ENCODE measurements at places on chromosomes 12 and 14.

DNA sequence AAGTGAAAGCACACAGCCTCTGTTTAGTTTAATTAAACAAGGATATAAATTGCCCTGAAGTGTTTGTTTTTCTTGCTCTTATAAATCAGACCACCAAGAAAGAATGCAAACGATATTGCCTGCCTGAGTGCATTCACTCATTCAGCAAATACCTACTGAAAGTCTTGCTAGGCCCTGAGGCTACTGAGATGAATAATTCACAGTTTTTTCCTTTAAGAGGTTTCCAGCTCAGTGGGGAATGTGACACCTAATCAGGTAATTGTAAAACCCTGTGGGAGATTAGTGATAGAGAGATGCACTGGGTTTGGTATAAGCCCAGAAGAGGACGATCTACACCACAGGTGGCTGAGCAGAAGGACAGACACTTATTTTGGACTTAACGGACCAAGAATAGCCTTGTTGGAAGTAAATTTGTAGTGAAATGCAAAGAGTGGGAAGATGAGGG lies 151.4 kb downstream of the SLC35F4 start:
- DNase-seq: no peak

DNA sequence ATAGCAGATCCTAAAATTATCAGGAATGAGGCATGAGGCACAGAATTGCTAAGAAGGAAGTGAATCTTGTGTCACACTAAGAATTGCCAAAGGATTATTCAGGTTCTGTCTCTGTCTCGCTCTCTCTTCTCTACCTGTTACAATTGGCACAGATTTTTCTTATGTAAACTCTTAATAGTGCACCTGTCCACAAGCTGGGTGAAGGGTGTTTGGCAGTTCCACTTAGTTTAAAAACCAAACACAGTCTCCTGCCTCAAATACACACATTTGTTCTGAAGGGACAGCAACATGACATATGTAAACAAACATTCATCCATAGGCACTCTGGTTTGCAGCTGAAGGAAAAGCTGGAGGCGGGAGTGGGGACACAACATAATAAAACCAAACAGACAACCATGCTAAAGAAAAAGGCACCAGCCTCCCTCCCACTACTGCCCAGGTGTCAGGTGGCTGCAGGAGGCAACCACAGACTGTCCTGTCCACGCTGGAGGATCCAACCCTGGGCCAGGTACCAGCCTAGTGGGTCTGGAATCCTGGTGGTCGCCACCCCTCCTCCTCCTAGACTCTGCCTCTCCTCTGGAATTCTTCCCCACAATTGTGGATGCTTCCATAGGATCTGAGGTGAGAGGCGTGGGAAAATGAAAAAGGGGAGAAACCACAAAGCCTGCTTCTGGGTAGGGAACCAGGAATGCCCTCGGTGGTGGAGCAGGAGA lies 81.2 kb downstream of the TMEM260 start:
- no peak for DNase-seq

GRCh38 chr14:54909817-54910558 lies 7.4 kb upstream of the GCH1 start:
- DNase-seq: no peak

GRCh38 chr12:53798575-53798974 lies 46.8 kb upstream of the CISTR start:
- no peak for DNase-seq

DNA sequence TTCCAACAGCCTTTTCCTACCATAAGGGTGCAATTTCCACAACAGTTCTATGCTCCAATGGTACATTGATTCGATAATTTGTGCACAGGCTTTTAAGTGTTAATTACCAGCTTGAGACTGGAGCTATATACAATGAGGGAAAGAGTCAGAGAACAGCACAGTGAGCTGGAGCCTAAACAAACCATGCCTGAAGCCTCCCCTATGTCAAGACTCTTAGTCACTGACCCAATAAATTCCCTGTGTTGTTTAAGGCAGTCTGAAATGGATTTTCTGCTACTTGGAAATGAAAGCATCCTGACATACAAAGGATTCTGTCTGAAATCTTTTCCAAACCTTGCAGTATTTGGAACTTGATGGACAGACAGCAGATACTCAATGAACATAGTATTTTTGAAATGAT lies 149.0 kb downstream of the EFCAB11 start:
- DNase-seq: no peak

DNA sequence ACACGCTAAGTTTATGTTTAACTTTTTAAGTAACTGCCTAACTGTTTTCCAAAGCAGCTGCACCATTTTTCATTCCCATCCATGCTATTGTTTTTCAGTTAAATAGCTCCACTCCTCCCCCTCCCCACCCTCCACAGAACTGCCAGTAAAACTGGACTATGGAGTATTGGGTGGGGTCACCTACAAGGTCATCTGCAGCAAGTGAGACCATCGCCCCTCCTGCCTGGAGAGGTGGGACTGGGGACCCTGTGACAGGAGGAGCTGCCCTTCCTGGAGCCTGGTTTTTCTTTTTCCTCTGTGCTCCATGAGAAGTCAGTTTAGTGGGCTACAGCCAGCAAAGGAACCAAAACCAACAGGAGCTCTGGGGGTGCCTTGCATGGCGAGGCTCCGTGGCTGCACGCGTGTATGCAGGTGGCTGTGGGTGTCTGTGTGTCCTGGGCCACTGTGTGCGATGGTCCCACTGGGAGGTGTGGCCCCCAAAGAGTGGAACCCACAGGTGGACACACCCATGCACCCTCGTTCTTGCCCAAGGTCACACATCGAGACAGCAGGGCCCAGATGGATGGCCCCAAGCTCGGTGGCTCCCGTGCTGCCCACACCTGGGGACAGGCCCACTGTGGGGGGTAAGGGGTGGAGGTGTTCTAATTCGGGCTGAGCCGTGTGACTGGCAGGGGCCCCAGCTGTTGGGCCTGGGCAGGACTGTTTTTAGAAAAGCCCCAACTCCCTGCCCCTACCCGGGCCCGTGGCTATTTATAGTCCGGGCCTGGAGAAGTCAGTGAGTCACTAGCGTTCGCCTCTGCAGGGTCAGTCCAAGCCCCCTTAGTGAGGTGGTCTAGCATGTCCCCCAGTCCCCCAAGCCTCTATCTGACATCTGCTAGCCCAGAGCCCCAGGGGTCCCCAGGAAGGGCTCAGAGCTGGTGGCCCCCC lies 2.3 kb upstream of the ADSS1 start:
- DNase-seq: no peak

DNA sequence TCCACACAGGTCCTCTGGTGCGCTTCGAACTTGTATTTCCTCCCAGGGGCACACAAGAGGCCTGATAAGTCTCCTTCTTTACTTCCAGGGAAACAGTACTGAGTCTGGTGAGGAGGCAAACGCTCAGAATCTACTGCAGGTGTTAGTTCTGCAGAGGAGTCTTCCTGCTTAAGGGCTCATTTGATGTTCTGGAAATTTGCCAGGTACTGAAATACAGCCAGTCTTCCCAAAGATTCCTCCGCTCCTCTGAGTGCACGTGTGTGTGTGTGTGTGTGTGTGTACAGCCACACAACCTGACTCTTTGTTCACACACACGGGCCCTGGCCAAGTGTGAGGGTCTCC lies 92.0 kb downstream of the FBXL14 start:
- DNase-seq: no peak

- DNase-seq: no peak
Measured at GRCh38 chr12:72777806-72778205, 505.6 kb downstream of the TRHDE start.

- no peak for DNase-seq
Measured at GRCh38 chr12:118315821-118316220, 56.9 kb downstream of the TAOK3 start.

DNA sequence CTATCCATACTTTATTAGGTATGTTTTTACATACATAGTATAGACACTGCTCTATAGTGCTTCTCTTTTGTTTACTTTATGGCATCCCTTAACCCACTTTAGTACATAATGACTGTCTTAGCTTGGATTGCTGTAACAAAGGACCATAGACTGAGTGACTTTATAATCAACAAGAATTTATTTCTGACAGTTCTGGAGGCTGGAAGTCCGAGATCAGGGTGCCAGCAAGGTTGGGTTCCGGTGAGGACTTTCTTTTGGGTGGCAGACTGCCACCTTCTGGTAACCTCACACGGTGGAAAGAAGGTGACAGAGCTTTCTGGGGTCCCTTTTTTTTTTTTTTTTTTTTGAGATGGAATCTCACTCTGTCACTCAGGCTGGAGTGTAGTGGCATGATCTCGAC lies 48.6 kb upstream of the PPM1H start:
- DNase-seq: no peak

GRCh38 chr12:45532113-45532512 lies 197.4 kb upstream of the ARID2 start:
- DNase-seq: no peak

GRCh38 chr12:2752676-2753371 lies 41.9 kb upstream of the FKBP4 start:
- peak; percentile 83 for DNase-seq

- DNase-seq: no peak
Measured at GRCh38 chr12:95208678-95209077, 8.6 kb downstream of the FGD6 start.

- no peak for DNase-seq
Measured at GRCh38 chr12:89999699-90000505, 291.3 kb upstream of the ATP2B1 start.

GRCh38 chr14:54747616-54748015 lies 155.0 kb downstream of the GCH1 start:
- DNase-seq: no peak

- no peak for DNase-seq
Measured at GRCh38 chr12:50614167-50614759, 109.5 kb downstream of the DIP2B start.

DNA sequence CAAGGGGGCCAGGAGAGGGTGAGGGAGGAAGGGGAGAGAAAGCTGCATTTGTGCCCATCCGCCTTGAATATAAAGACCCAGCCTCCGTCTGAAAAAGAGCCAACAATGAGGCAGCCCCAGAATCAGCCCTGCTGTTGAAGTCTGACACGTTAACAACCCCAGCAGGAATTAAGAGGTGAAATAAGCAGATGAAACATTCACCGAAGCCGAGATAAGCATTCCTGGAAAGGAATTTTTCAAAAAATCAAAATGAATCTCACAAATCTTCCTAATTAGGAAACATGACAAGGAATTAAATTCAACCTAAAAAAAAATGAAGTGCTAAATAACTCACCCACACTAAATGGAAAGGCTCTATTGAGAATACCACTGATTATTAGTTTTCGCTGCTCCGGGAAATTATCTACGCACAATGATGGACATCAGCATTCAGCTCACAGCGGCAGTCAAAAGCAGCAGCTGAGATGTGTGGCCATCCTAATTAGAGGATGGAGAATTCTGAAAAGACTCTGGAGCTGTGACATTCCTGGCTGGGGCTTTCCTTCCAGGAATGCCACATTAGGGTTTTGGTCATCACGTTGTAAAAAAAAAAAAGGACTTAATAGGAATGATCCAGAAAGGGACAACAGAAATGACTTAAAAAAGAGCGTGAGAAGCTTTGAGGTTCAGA lies 8.2 kb upstream of the PARP11 start:
- DNase-seq: no peak

DNA sequence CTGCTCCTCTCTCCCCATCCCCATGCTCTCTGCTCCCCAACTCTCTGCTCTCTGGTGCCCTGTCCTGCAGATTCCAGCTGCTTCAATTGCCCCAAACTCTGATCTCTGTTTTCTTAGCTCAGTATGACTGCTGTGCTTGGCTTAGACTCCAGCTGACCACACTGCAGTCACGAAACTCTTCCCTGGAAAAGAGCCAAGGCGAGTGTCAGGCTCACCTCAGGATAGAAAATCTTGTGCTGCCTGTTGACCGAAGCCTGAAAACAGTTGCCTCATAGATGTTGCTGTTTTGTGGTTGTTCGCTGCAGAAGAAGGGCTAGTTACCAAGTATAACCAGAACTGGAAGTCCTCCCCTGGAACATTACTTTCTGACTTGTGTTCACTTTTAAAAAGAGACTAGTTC lies 6.7 kb upstream of the STON2 start:
- no peak for DNase-seq

GRCh38 chr14:70416338-70416724 lies 559 bp downstream of the SYNJ2BP start:
- DNase-seq: peak; percentile 3

GRCh38 chr12:113154351-113154973 lies 4.9 kb downstream of the CFAP73 start:
- DNase-seq: no peak

DNA sequence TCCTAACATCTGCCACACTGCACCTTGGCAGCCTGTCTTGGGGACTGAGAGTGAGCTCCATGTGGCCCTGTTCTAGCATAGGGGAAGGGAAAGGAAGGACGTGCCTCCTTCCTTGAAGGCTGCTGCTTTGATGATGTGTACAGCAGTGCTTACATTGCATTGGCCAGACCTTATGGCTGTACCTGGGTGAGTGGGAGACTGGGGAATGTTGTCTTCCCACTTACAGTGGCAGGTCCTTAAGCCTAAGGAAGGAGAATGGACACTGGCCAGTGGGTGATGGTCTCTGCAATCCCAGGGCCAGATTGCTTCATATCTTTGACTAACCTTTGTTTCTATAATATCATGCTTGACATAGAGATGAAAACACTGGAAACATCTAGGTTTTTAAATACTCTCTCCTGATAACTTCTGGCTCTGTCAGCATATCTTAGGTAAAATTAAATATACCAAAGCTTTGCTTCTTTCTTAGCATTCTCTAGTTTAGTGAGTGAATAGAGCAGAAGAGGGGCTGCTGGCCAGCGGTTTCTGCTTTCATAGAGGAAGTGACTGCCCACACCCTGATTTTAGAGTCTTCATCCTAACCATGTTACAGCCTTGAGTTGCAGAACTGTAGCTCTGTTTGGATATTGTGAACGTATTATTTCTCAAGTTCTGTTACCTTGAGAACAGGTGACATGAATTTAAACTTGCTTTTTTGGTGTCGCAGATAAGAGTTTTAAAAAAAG lies 27.2 kb downstream of the KLC1 start:
- peak; percentile 50 for DNase-seq

- no peak for DNase-seq
Measured at GRCh38 chr12:118359541-118359915, 13.2 kb downstream of the TAOK3 start.

- no peak for DNase-seq
Measured at GRCh38 chr12:55708695-55709233, 1.1 kb upstream of the ITGA7 start.

- peak; percentile 23 for DNase-seq
Measured at GRCh38 chr14:67940486-67941455, 121.2 kb downstream of the RAD51B start.

DNA sequence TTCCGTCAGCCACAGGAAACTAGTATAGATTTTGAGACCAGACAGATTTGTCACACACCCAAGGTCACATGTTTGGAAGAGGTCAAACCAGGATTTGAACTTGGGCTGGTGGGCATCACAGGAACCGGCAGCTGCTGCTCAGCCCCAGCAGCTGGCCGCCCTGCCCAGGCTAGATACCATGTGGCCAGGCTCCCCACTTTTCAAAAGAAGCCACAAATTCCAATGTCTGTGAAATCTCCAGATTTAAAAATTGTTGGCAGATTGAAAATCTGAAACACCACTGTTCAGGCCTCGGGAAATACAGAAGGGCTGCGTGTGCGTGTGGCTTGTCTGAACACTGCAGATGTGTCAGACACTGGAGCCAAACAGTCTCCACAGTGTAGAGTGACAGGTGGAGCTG lies 30.4 kb downstream of the MMAB start:
- DNase-seq: no peak

- peak; percentile 58 for DNase-seq
Measured at GRCh38 chr12:65170209-65170881, 962 bp downstream of the LEMD3 start.

- DNase-seq: no peak
Measured at GRCh38 chr12:104566244-104566993, 109.7 kb downstream of the CHST11 start.

- DNase-seq: no peak
Measured at GRCh38 chr12:116076399-116076798, 201.1 kb downstream of the MED13L start.
